ENCODE measurements at places on chromosomes 4 and X.

GRCh38 chr4:73505567-73505966, 24.0 kb downstream of the AFM start:
- no peak for DNase-seq

DNA sequence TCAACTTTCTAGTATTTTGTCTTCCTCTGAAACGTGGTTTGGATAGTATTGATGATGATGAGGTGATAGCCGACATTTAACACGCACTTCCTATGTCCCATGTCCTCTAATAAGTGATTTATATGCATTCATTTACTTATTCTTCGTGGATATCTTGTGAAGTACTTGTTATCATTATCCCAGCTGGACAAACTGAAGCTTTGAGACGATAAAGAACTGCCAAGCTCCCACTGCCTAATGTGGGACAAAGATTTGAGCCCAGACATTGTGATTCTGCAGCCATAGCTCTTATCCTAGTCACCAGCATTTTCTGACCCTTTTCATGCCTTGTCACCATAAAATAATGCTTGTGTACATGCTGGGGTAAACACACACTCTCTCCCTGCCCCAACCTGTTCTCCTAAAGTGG, 92.5 kb downstream of the RAPGEF2 start:
- no peak for DNase-seq

- no peak for DNase-seq
These were observed 7.6 kb downstream of the SORCS2 start for GRCh38 chr4:7199771-7200441.

DNA sequence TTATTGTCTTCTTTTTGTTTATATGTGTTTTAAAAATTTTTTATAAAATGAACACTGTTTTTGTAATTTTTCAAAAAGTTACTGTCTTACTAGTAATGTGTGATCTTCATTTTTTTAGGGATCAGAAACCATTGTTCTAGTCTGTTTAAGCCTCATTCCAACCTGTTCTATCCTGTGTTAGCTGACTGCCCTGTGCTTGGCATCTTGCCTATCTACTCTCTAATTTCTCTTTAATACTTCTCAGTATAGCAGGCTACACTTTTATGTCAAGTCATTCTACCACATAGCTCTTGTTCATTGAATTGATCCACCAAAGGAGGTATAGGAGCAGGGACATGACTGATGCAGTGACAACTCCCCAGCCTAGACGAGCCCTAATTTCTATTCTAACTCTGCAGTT, 70.2 kb upstream of the PLS3 start:
- DNase-seq: no peak

DNA sequence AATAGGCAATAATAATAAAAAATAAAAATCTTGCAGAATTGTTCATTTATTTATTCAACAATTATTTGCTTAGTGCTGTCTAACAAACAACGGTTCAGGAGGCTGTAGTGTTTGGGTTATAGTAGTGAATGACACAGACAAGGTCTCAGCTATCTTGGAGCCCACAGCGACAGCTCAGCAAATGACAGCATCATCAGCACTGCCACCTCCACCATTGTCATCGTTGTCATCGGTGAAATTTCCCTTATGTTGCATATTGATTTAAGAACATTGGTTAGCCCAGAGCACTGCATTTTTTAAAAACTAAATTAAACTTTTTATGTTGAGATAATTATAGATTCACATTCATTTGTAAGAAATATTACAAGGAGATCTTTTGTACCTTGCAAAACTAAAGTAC, 79.9 kb downstream of the TRAPPC11 start:
- no peak for DNase-seq

DNA sequence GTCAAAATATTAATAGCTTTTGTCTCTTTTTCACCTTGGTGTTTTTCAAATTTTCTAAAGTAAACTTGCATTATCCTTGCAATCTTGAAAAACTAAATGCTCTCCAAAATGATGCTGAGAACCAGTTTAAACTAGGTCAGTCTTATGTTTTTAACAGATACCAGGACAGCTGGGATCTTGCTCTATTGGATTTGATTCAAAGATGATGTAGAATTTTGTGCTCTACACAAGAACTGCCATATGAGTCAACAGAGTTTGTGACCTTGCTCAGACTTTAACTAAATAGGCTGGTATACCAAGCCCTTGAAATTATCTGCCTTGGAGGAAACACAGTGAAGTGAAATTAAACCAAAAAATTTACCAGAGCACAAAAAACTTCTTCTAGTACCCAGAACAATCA, 991.1 kb downstream of the STPG2 start:
- no peak for DNase-seq

DNA sequence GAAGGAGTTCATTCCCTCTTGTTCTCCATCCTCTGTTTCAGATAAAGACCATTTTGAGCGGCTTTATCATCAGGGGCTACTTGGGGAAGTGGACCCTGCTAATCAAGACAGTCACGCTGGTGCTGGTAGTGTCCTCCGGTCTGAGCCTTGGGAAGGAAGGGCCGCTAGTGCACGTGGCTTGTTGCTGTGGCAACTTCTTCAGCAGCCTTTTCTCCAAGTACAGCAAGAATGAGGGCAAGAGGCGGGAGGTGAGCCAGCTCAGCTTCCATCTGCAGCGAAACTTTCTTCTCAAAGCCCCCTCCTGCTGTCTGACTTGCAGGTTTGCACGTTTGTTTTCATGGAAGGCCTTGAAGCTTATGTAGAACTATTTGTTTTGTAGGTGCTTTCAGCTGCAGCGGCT, 49.5 kb downstream of the CLCN4 start:
- no peak for DNase-seq

DNA sequence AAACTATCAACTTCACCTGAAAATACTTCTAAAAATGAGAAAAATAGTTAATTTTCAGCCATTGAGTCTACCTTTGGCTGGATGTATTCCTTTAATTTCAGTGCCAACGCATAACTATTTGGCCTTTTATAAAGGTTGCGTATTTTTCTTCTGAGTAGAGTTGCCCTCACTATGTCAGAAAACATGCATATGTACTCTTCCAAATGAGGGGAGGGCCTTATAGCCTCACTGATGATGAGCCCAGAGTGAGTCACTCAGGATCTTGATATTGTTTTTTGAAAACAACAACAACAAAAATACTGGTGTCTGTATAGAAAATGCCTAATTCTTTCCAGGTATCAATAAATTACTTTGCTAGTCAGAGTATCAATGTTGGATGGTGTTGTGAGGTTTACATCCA, 349.3 kb downstream of the FBXO8 start:
- DNase-seq: no peak

DNA sequence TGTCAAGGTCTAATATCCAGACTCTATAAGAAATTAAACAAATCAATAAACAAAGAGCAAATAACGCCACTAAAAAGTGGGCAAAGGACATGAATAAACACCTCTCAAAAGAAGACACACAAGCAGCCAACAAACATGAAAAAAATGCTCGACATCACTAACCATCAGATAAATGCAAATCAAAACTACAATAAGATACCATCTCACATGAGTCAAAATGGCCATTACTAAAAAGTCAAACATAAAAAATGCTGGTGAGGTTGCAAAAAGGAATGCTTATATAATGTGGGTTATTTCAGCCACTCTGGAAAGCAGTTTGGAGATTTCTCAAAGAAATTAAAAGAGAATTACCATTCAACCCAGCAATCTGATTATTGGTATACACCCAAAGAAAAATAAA, 481.1 kb downstream of the STPG2 start:
- no peak for DNase-seq

- no peak for DNase-seq
These were observed 526.3 kb upstream of the FAM241A start for GRCh38 chr4:111618908-111619307.

DNA sequence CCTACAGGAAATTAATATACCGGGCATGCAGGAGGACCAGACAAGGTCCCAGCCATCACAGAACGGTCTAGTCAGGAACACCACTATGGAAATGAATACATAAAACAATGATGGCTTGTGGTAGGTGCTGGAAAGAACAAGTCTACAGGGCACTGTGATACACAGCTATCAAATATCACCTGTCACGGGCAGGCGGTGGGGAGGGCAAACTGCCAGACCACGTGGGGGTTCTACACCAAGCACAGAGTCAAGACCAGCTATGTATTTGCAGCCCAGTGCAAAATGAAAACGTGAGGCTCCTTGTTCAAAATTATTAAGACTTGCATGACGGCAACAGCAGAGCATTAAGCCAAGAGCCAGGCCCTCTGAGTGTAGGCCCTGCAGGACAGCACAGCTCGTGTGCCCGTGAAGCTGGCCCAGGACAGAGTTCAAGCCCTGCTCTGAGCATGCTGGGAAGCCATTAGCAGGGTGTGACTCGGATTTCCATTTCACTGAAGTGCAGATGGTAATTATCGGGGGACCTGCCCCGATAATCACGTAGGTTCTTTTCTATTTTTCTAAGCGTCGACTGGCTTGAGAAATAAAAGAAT, 83.6 kb downstream of the JAKMIP1 start:
- no peak for DNase-seq

DNA sequence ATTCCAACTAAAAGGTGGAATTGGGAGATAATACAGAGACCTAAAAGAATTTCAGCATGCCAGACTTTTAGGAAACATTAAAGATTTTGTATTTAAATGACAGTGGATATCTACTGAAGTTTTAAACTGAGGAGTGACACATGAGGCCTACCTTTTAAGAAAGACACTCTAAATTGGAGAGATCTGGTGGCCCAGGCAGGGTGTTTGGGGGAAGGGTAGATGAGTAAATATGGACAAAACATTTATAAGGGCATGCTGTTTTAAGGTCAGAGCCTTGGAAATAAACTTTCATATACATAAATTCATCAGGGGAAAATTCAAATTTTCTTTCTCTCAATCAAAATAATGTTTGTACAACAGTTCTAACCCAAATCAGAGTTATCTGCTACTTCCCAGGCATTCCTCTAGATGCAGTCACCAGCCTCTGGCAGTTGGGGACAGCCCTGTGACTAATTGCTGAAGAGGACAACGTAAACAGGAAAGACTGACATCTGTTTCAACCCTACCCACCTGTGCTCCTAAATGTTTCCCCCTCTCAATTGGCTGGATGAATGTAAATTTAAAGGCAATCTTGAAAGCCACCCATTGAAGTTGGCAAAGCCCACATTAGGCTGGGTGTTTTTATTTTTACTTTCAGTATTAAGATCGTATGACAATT, 1646.9 kb upstream of the ADGRL3 start:
- no peak for DNase-seq

DNA sequence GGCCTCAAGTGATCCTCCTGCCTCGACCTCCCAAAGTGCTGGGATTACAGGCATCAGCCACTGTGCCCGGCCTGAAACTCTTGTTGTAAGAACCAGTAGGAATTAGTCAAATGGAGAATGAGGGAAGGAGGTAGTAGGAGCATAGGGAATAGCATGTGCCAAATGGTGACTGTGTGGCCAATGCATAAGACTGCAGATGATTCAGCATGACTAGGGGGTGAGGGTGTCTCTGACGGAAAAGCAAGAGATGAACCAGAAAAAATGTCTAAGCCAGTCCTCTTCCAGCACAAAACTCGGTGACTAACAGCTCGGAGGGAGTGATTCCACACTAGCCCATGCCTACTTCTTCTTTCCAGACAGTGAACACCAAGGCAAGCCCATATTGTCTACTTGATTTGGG, 58.2 kb upstream of the DUSP21 start:
- no peak for DNase-seq

GRCh38 chr4:147339100-147339499, 141.8 kb upstream of the EDNRA start:
- no peak for DNase-seq

DNA sequence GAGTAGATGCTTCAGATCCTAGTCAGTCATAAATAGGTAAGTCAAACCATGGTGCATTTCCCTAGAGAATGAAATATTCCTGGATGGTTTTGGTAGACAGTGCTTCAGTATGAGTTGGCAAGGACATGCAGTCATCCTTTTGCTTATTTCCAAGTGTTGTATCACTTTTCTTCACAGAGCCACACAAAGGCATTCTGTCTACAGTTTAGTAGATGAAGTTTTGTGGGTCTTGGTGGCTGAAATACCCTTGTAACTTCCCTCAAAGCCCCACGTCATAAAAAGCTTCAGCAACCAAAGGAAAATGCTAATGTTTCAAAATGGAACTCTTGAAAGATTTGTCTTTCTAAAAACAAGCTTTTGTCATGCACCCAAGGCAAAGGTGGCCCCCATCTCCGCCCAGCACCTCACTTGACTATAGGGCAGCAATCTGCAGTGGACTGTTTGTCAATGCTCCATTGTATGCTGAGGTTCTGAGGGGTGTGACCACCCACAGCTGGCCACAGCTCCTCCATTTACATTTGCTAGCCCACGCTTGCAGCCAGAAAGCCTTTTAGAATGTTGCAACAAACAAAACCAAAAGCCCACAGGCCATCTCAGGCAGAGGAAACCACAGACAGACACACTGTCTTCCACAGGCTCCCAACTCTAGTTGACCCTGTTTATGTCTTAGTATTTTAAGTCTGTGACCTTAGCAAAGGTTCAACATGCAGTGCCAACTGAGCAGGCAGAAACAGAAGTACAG, 87.1 kb upstream of the FAM9C start:
- no peak for DNase-seq

GRCh38 chrX:134746410-134746785, 88.1 kb upstream of the PLAC1 start:
- DNase-seq: no peak

DNA sequence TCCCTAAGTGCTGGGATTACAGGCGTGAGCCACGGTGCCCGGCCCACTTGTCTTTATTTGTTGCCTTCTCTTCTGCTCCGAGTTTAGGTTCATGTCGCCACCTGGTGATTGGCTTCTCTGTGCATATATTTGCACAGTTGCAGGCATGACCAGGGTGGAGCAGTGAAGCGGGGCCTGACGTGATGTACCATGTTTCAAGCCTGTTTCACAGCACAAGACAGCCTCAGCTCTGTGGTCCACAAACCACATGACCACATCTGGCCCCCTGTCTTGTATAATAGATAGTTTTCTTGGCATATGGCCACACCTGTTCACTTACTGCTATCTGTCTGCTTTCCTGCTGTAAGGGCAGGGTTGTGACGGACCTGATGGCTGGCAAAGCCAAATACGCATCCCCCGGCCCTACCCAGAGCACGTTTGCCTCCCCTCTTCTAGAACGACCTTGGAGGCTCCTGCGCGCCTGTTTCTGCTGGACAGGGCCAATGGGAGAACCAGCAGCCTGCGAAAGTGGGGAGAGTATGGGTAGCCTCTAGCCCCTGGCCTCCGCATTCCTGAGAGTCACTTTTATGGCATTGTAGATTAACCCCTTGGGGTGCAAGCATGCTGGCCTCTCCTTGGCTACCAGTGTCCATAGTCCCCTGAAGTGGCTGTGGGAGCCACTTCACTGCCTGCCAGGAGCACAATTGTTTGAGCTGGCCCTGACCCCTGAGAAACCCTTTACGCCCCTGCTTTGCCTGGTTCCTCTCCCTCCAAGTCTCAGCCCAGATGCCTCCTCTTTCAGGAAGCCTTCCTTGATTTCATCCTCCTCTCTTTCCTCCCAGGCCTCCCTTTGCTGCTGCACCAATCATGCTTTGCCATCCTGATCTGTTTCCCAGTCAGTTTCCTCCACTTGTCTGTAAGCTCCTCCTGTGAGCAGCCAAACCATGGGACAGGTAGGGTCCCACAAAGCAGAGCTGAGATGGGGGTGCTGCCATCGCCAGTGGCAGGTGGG, 6.0 kb upstream of the SH3TC1 start:
- peak; percentile 46 for DNase-seq

GRCh38 chr4:120761070-120761469, 161.5 kb downstream of the PRDM5 start:
- DNase-seq: no peak

GRCh38 chr4:183499801-183500200, 5.1 kb upstream of the ING2 start:
- no peak for DNase-seq

GRCh38 chr4:38865445-38865844, 2.2 kb upstream of the FAM114A1 start:
- no peak for DNase-seq
